CD4-positive, alpha-beta T cell treated with Interleukin-4 for 1 hour (primary cell): ENCODE measurements at places on chromosomes 3 and 15.

DNA sequence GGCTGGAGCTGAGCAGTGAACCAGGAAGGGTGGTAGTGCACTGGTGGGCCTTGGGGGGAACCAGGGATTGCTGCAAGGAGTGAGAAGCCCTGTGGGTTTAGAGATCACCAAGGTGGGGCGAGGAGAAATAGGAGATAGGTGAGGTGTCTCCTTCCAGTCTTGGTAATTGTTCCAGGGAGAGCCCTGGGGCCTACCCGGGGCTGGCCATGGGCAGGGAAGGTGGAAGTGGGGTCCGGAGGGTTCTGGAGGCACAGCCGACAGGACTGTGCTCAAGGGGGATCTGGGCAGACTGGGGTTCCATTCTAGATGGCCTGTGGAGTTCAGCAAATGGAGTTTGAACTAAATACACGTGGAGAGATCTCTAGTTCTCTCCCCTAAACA, 4.5 kb downstream of the CHST13 start:
- no peak for DNase-seq

GRCh38 chr3:186646841-186647240, 6.6 kb downstream of the FETUB start:
- DNase-seq: no peak

DNA sequence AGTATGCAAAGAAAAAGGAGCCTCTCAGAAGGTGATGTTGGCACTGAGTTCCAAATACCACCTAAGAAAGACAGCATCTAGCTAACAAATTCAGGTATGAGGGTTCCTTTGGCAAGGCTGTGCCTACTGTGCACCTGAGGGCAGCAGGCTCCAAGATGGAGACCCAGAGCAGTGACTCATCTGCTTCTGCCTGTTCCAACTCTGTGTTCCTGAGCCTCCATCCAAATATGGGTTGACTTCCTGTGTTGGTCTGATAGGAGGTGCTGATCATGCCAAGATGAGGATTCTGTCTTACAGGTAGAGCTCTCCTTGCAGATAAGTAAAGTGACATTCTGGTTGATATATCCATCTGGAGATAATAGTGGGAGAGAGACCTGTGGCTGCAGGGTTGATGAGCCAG, 26.0 kb downstream of the SV2B start:
- DNase-seq: no peak

GRCh38 chr3:107689355-107689754, 166.6 kb downstream of the BBX start:
- no peak for DNase-seq

- DNase-seq: no peak
Measured at GRCh38 chr3:87219611-87220010, 7.5 kb upstream of the CHMP2B start.

DNA sequence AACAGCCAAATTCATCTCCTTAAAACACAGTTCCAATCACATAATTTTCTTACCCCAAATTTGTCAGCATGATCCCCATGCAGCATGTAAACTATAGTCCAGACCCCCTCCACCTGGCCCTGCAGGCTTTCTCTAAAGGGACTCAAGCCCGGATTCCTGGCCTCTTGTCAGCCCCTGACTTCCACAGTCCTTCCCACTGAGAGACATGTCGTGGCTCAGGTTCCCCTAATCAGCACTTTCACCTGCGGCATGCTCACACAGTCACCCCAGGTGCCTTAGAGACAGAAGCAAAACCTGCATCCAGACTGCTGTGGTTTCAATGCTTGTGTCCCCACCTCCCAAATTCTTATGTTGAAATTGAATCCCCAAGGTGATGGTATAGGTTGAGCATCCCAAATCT, 372.7 kb upstream of the ATP10A start:
- no peak for DNase-seq

DNA sequence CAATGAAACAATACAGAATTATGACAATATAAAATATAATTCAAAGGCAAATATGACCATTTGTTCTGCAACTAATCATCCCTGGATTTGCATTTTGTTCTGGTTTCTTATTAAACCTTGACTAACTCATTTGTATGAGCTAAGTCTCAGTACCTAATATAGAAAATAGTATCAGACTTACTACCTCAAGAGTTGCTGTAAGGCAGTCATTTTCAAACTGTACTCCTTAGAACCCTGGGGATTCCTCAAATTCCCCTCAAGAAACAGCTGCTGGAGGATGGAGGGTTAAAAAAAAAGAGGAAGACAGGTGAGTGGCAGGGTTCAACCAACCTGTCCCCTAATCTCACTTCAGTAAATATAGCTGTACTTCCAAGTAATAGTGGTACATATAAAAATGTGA, 11.1 kb downstream of the ZBTB11 start:
- DNase-seq: no peak

DNA sequence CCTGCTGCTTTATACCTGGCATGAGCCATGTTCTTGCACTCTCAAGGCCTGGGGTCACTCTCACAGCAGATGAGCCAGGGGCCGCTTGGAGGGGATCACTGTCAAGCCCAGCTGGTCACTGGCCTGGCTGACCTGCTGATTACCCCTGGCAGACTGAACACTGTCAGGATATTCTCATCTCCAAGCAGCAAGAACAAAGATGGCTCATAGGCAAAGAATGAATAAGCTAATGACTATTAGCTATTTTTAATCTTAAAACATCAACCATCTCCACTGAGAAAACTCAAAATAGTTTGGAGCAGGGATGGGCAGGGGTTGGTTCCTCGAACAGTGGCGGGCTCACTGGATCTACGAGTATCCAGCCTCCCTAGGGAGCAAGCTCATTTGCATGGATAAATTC, 64.4 kb upstream of the ACAN start:
- DNase-seq: no peak

DNA sequence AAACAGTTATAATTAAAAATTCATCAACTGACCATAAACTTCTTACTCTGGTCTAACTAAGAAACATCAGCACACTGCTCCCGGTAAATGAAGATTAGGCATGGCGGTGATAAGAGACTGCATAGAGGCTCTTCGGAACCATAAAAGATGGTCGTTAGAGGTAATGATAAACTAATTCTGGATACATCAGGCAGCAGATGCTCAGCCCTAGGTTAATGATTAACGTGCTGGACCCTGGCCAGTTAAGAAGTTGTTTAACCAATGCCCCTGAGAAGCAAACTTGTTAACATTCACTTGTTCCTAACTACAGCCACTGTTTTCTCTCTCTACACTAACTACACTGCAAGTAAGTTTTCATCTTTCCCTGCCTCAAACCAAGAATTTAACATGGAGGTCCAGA, 111.5 kb downstream of the PDZRN3 start:
- no peak for DNase-seq

- no peak for DNase-seq
Measured at GRCh38 chr3:105490045-105490444, 123.3 kb downstream of the ALCAM start.

DNA sequence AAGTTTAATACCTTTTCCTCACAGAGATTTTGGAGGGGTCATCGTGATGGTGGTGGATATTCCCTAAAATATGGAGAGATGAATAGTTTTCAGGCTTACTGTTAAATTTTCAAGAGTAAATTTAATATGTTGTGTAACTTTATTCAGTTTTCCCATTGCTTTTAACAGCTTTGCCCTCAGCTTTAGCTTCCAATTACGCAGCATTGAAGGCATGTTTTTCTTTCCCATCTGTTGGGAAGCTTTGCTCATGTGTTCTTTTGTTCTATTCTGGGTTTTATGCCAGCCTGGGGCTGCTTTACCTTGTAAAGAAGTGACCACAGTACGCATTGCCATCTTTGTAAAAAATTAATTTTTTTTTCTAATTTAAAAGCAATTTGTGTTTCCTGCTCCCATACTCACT, 151.5 kb downstream of the B3GALNT1 start:
- DNase-seq: no peak

DNA sequence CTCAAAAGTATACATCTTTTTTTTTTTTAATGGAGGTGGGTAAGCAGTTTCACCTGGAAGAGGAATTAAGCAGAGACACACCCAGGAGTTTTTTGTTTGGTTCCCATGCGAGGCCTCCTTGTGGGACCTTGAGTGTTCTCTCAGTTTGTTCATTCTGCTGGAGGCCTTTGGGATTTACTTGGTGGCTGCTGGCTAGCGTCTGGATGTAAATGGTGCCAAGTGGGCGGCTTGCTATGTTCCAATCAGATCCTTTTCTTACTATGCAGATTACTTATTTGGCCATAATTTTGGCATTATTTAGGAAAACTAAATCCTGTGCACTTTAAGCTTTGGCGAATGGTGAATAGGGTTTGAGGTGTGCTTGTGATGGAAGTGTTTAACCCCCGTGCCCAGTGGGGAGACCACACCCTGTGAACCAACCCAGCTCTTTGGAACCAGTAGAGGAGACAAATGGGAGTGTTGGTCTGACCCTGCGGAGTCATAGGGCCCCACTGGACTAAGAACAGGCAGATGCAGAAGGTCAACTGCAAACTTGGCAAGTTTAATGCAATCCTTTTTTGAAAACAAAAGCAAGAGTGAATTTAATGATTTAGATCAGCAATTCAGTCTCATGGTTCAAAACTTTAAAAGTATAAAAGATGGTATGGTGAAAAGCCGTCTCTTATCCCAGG, 79.4 kb downstream of the EBLN2 start:
- DNase-seq: no peak

- DNase-seq: no peak
Measured at GRCh38 chr3:118740722-118741290, 293.8 kb downstream of the IGSF11 start.

DNA sequence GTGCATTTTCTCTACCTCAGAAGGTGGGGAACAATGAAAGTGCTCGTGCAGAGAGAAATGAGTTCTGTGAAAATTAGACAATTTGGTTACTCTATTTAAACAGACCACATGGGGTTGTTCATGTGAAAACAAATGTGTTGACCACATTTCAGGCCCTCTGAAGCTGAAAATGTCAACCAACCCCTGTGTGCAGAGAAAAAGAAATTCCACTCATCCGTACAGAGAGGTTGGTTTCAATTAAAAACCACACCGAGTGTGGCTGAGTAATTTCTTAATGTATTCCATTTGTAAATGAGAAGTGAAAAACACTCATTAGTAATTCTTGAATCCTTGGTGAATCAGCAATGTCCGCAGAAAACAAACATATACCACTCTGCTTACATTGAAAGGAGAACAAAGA, 46.9 kb upstream of the SLC7A14 start:
- DNase-seq: no peak

- no peak for DNase-seq
Measured at GRCh38 chr3:23720885-23721284, 84.9 kb upstream of the UBE2E1 start.

GRCh38 chr3:177287231-177287630, 89.9 kb upstream of the TBL1XR1 start:
- DNase-seq: no peak

- DNase-seq: no peak
Measured at GRCh38 chr3:134419214-134419959, 45.1 kb upstream of the AMOTL2 start.

GRCh38 chr3:1534252-1534651, 441.4 kb downstream of the CNTN6 start:
- DNase-seq: no peak

- DNase-seq: no peak
Measured at GRCh38 chr3:138694287-138695007, 85.9 kb downstream of the FAIM start.

DNA sequence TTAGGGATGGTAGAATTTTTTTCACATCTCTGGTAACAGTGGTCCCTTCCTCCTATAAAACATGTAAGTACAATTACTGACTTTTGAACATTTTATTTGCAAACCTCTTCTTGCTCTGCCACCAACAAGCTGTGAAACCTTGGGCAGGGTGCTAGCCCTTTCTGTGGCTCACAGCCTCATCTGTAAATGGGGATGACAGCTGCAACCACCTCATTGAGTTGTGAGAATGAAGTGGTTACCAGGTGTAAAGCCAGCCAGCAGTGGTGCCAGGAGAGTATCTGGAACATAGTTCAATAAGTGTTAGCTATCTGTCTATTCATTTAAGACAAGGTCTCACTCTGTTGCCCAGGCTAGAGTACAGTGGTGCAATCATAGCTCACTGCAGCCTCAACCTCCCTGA, 278.1 kb downstream of the ERC2 start:
- DNase-seq: no peak

GRCh38 chr15:86193716-86194380, 114.2 kb downstream of the AGBL1 start:
- DNase-seq: no peak

- DNase-seq: no peak
Measured at GRCh38 chr15:91067036-91067435, 33.0 kb upstream of the SV2B start.

DNA sequence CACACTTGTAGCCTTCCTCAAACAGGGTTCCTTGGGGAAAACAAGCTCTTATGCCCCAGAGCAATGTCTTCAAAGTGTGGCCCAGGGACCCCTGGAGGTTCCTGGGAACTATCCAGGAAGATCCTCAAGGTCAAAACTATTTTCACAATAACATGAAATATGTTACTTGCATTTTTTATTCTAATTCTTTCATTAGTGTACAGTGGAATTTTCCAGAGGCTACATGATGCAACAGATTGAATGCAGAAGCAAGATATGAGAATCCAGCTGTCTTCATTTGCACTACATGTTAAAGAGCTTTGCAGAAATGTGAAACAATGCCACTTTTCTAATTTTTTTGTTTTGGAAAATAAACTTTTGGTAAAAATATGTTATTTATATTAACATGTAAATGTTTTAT, 190.9 kb downstream of the SLC9A9 start:
- no peak for DNase-seq

GRCh38 chr3:12284591-12284990, 4.3 kb upstream of the PPARG start:
- DNase-seq: no peak

DNA sequence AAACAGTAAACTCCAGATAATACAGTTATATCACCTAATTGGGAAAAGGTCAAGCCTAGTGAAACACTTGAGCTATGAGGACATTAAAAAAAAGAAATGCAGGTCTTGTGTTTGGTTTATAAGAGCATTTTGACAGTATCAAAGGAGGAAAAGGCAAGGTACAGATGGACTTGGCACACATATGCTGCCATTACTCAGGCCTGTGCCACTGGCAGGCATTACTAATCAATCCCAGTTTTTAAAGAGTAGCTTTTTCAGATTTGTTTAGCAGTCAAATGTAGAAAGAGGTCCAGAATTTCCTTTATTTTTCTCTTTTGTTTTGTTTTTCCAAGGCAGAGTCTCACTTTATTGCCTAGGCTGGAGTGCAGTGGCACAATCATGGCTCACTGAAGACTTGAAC, 38.9 kb downstream of the MDFIC2 start:
- no peak for DNase-seq

GRCh38 chr15:94327356-94327936, 96.1 kb downstream of the MCTP2 start:
- no peak for DNase-seq

DNA sequence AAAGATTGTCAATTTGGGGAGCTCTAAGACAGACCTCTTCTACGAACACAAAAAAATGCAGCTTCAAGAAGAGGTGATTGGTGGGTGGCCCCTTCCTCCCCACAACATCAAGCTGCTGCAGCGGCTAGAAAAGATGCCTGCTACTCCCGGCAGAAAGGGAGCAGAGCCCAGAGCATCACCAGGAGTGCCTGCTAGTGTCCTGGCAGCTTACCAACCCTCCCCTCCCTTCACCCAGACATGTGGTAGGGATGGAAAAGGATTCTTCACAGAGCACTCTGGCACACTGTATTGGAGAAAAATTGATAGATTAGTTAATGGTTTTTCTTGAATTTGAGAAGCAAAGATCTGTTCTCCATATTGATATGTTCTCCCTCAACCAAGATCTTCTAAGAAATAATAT, 10.8 kb downstream of the IP6K1 start:
- DNase-seq: no peak

GRCh38 chr3:37992271-37993066, 1.9 kb downstream of the VILL start:
- DNase-seq: no peak
